Umbilical cord (tissue), 2 donors: ENCODE measurements at places on chromosomes 13 and 19. TPM values are rescaled to one million over a fixed set of nuclear protein-coding genes. Genes with fewer than 3 reads are reported as not detected.

The PSG7 gene
- total RNA-seq = 3.6 TPM

DNA sequence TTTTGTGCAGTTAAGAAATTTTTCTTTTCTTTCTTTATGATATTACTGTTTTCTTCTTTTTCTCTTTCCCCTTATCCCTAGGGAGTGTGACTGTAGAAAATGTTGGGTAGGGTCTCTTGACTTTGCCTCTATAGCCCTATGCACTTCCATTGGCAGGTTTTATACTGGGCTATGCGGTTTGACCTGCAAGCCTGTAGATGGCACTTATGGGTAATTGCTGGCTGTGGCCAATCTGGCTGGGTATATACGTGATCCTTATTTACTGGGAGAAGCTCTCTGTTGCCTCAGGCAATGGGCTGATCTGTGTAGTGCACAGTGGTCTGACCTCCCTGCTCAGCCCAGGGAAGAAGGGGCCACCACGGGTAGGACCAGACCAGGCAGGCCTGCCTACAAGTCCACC lies 78.8 kb downstream of the RAP2A start:
- no peak for DNase-seq

The C19orf81 gene
- not detected for total RNA-seq

The PRKCG gene
- not detected for total RNA-seq

DNA sequence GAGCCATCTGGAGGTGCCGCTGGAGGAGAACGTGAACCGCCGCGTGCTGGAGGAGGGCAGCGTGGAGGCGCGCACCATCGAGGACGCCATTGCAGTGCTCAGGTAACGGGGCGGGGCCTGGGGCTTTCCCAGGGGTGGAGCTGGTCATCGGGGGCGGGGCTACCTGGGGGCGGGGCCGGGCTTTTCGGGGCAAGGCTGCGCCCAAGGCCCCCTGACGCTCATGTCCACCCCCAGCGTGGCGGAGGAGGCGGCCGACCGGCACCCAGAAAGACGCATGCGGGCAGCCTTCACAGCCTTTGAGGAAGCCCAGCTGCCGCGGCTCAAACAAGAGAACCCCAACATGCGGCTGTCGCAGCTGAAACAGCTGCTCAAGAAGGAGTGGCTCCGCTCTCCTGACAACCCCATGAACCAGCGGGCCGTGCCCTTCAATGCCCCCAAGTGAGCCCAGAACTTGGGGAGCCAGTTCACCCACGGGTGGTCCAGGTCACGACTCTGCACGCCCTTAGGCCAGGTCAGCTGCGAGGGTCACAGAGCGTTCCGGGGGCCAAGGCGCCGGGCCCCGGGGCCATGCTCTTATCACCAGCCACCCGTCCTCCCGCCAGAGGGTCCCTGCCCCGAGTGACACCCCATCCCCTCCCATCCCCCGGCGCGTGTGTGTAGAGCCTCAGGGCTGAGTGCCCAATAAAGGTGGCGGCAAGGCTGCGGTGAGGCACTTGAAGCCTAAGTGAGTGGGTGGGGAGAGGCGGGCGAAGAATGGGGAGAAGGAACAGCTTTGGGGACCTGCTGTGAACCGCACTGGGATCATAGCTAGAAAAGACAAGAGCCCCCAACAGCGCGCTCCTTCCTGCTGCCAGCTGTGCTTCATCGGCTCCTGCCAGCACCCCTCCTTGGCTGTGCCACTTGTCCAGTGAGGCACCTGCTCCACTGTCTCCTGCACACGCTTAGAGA lies 10.7 kb downstream of the CCDC124 start:
- DNase-seq = no peak

GRCh38 chr13:26971990-26972887 lies 199.4 kb downstream of the USP12 start:
- no peak for DNase-seq

The KIR2DL4 gene
- not detected for total RNA-seq

The KIR3DL2 gene
- 0.72 TPM for total RNA-seq

DNA sequence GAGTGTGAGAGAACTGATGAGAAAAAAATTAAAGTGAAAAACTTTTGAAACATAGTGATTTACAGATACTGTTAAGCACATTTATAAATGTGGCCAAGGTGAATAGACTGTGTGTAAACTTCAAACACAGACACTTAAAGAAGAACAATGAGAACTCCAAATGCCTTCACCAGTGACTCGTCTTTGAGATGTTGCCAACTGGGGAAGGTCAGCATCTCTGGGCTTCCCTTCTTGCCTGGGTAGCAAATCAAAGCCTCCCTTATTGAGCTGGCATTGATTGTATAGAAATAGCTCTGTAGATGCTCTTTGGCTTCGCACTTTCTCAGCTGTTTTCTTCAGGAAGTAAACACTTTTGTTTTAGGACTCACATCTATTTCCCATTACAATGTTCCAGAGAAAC lies 177.3 kb upstream of the SGCG start:
- no peak for DNase-seq

The ZNF528 gene
- 36.4 TPM for total RNA-seq

The LRRC25 gene
- 2.9 TPM for total RNA-seq

DNA sequence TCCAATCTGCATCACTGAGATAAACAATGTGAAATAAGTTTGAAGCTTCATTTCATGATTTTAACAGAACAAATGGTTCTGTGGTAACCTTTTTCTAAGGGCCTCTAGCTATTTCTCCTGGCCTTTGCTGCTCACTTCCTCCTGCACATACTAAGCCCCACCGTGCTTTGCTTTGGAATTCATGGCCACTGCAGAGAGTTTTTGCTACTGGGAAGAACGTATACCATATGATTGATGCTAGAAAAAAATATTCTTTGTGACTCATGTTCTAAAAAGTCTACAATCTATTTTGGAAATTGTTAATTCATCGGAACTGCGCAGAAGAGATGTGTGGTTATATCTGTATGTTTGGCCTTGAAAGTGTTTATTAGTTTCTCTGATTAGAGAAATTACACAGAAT lies 747.3 kb downstream of the PCDH9 start:
- no peak for DNase-seq
